ENCODE measurements at places on chromosomes 5 and 9.

DNA sequence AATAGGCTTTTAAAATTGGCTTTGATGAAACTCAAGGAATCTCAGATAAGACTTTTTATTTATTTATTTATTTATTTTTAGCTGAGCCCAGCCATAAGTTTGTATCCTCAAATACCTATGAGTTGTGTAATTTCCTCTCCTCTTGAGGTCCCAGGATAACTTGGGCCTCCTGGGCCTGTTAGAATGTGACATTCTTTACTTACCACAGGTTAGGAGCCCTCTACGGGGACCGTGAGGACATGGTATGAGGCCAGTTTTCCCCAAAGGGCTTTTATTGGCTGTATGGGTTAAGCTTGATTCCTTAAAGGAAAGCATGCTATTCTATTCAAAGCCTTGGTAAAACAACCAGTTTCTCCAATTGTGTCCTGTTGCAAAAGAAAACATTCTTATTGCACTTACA, 16.9 kb downstream of the SHISAL2B start:
- no peak for DNase-seq

- DNase-seq, result no peak
Measured at GRCh38 chr9:124030969-124031451, 19.4 kb downstream of the LHX2 start.

DNA sequence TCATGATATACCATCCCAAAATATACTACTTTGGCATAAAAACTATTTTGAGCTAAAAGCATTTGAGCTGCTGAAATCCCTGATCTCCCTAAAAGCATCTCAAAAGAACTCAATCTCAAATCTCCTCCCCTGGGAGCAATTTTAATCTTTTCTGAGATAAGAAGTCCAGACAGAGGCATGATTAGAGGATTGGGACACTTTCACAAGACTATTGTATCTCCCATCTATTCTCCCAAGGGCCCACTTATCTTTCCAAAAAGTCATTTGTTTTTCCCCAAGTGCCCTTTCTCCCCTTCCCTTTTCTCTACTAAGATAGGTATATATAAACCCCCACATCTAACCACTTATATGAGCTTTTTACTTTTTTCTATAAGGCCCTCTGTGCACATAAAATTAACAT, 79.7 kb downstream of the ALDH7A1 start:
- no peak for DNase-seq

DNA sequence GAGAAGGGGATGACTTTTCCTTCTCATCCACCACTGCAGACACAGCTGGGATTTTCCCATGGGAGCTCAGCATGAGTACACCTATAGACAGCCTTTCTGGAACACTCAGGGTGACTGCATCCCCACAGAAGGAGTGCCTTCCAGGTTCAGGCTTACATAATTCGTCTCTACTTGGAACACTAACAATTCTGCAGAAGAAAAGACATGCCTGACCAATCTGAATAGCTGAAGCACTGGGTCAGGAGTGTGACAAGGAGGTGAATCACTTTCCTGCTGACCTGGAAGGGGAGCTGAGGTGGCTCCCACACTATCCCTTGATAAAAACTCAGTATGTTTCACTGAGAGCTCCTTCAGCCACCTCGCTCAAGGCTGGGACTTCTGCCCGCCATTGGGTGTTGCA, 425.3 kb downstream of the TLR4 start:
- DNase-seq, result no peak

GRCh38 chr5:77155179-77155785, 55.2 kb upstream of the PDE8B start:
- no peak for DNase-seq

GRCh38 chr9:96270236-96270744, 31.7 kb downstream of the HSD17B3 start:
- no peak for DNase-seq

DNA sequence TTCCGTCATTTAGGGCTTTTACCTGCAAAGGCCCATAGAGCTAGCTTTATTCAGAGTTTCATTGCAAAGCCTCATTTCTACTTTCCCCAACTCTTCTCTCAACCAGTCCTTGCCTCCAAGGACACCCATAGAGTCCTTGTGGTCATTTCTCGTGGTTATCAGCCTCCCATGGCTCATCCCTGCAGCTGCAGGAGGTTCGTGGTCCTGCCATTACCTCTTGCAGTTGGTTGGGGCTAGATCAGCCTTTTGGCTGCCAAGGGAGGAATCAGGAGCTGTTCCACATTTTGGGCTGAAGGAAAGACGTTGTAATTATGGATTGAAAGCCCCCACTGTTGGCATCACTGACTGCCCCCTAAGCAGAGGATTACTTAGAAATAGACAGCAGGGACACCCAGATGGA, 231.0 kb downstream of the MAN2A1 start:
- no peak for DNase-seq

GRCh38 chr9:88920645-88921044, 70.6 kb upstream of the S1PR3 start:
- no peak for DNase-seq

GRCh38 chr5:133910571-133910970, 57.9 kb downstream of the C5orf15 start:
- no peak for DNase-seq

- DNase-seq, result no peak
Measured at GRCh38 chr9:97811533-97812246, 41.3 kb upstream of the FOXE1 start.

DNA sequence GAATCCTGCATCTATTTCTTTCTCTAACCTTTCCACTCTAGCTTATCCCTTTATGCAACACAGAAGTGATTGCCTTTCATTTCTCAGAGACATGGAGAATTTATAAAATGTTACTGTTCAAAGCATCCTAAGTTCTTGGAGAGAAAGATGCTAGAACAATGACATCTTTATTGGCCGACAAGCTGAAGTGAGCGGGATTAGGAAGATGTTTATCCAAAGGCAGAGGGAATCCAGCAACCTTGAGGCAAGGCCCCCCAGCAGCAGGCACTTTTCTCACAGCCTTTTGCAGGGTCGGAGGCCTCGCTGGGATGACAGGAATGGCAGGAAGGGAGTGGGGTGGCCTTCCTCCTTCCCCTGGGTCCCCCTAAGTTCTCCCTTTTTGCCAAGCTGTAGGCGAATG, 204.8 kb downstream of the GAPVD1 start:
- DNase-seq, result no peak
